CD4-positive, alpha-beta T cell treated with Interleukin-10 for 1 hour (primary cell): ENCODE measurements at places on chromosomes 7 and 10.

- no peak for DNase-seq
These were observed 478.3 kb downstream of the DNAJB6 start for GRCh38 chr7:157814931-157815705.

GRCh38 chr10:3067859-3068179, 471 bp downstream of the PFKP start:
- no peak for DNase-seq

GRCh38 chr10:95831515-95831914, 75.6 kb downstream of the ENTPD1 start:
- DNase-seq = no peak

DNA sequence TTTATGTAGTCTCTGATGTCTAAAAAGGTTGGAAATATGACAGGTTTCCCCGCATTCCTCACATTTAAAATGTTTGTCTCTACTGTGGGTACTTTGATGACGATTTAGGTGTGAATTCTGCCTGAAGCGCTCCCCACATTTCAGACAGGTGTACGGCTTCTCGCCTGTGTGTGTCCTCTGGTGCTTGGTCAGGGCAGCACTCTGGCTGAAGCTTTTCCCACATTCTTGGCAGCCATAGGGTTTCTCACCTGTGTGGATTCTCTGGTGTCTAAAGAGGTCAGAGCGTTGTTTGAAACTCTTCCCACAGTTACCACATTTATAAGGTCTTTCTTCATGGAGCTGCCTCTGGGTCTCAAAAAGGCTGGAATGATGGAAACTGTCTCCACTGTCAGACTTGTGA, 6.3 kb downstream of the ZNF394 start:
- no peak for DNase-seq

DNA sequence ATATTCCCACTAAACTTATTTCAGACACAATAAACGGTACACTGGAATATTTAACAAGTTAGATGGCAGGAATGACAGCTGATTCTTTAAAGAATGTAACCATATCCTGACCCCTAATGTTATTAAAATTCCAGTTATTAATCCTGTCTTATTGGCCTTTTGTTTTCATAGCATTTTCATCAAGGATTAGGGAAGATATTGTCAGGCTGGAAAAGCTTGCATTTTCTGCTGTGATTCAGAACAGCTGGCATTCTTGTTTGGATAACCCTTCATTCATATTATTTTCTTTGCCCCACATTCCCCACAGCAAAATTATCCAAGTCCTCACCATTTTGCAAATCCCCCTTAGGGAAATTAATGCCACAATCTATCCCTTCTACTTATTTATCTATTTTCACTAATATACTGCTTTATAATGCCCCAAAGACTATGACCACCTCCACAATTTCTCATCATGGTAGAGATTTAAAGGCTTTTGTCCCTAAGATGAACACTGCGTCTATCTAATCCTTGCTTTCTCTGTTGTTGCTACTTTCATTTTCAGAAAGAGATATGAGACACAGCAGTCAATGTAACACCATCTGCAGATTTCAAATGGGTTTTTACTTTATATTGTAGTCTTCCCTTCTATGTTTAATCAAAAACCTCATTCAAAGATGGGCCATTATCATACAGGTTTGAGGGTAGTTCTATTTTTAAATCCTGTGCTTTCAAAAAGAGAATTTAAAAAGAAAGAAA, 475.1 kb downstream of the PARD3 start:
- DNase-seq = no peak

DNA sequence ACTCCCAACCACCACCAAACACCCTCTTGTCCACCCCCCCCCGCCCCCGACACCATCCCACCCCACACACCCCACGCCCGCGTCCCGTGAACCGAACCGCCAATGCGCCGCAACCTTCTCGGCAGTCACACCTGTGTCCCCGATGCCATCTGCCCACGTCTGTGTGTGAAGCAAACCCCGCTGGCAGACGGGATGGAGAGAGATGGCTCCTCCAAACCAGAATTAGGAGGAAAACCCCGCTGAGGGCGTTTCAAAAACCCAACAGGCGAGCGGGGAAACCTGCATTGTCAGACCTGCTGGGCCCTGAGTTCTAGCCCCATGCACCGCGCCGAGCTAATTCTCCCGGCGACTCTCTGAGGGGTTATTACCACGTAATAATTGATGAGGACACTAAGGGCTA, 28.6 kb upstream of the KCNK18 start:
- DNase-seq = no peak
